Iris pigment epithelial cell (primary cell): ENCODE measurements at places on chromosomes 7 and 10.

DNA sequence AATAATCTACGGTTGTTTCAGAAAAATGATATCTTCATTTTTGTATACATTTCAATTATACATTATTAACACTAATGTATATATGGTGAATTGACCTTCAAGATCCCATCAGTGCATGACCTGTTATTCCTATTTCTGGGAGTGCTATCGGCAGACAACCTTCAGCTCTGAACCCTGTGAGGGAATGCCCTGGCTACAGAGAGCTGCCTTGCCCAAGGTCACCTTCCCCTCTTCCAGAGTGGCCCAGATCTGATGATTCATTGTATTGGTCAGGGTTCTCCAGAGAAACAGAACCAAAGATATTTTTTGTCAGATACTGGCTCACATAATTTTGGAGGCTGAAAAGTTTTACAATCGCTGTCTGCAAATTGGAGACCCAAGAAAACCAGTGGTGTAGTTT is 235.5 kb downstream of the ZNF92 start:
- no peak for DNase-seq

DNA sequence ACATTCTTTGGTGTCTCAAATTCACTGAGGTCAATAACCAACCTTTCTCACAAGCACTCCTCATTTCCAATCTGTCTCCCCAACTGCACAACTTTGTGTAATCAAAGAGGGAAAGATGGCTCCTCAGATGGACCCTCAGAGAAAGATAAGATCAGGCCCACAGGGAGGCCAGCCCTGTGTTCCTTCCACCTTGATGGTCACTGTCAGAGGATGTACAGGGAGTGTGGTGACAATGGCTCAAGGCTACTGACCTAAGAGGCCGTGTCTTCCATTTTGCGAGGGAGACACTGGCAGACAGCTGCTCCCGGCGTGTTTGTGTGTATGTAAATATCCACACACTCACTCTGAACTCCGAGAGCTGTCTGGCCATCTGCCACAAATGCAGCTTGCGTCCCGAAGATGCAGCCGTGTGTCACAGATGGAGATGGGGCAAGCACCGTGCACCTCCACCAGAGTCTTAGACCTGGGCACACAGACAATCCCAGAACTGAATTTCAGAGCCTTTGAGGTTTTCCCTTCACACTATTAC is 712.1 kb upstream of the NRP1 start:
- DNase-seq: no peak

- no peak for DNase-seq
Observed at GRCh38 chr7:116978006-116978405, 24.7 kb downstream of the ST7 start.

DNA sequence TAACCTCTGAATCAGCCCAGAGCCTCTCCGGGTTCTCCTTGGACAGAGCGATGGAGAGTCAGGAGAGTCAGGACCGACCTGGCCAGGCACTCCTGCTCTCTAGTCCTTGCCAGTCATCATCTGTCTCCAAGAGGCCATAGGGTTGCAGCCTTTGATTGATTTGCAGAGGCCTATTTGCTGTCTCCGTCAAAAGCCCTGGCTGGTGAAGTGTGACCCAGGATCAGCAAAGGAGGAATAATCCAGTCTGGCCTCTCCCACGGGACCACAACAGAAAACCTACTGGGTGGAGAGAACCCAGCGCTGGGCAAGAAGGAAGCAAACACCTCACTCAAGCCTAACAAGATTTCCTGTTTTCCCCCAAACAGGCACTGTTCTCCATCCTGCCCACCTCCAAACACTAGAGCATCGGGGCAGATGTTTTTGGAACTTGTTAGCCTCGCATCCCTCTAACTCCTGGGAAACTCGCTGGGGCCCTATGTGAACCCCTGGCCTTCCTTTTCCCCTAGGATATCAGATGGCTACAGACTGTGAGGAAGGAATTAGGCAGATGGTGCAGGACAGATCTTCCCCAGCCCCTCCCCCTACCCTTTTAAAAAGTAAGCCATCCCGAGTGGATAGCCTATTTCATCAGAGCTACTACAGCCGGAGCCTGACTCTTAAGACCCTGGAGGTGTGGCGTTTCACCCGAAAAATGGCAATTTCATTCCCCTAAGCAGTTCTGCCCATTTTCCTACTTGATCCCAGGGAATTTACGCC is 54.3 kb downstream of the PODXL start:
- no peak for DNase-seq

DNA sequence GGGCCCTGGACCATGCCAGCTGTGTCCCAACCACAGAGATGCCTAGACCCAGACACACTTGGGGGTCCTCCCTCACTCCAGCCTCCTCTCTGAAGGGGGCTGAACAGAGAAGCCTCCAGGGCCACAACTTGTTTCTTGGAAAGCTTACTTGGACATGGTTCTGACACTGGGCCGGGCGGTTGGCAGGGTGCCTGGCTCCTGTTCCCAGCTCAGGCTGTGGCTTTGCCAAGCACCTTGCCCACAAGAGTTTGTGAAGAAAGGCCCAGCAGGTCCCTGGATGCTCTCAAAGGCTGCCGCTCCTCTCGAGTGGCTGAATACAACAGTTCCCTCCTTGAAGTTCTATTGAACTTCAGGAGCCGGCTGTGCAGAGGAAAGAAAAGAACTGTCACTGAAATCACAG is 181.6 kb downstream of the PTPN20 start:
- no peak for DNase-seq

- peak; percentile 38 for DNase-seq
Observed at GRCh38 chr10:73159038-73159648, 8.7 kb downstream of the ECD start.

GRCh38 chr10:117531371-117532002 is 11.1 kb upstream of the EMX2 start:
- no peak for DNase-seq

DNA sequence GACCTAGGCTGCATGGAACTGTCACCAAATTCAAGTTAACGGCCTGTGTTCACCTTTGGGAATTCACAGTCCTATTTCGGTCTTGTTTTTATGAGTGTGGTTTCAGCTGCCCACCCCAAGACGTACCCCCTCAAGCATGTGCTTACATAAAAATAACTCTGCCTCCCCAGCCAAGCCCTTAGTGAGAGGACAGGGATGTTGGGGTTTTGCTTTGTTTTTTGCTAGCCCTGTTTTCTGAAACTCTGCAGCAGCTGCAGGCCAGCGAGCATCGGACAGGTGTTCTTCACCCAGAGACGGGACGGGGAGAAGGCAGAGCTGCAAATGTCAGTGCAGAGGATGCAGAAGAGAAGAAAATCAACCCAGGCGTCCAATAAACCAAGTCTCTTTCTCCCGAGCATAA is 13.5 kb downstream of the CHST15 start:
- no peak for DNase-seq

DNA sequence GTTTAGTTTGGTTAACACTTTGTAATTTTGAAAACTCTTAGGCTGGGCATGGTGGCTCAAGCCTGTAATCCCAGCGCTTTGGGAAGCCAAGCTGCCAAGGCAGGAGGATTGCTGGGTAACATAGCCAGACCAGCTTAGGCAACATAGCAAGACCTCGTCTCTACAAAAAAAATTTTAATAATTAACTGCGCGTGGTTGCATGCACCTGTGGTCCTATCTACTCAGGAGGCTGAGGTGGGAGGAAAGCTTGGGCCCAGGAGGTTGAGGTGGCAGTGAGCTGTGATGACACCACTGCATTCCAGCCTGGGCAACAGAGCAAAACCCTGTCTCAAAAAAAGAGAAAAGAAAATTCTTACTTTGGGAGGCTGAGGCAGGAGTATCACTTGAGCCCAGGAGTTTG is 18.2 kb downstream of the MYOZ1 start:
- DNase-seq: no peak

DNA sequence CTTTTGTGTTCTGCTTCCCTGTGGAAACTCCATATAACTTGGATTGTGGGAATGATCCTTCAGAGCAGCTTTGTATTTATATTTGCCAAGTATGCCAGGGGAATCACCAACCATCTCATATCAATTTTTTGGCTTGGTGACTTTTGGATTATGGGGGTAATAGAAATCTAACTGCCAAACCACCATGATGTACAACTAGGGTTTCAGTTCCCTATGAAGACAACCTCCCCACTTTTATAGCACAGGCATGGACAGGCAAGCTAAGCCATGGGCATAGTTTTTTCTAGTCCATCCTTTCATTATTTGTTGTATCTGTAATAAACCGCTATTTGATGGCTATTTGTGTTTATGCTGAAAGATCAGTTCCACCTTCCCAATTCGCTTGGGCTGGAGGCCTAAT is 17.7 kb downstream of the NPY start:
- no peak for DNase-seq

- no peak for DNase-seq
Observed at GRCh38 chr10:17330501-17330900, 102.5 kb downstream of the VIM start.

DNA sequence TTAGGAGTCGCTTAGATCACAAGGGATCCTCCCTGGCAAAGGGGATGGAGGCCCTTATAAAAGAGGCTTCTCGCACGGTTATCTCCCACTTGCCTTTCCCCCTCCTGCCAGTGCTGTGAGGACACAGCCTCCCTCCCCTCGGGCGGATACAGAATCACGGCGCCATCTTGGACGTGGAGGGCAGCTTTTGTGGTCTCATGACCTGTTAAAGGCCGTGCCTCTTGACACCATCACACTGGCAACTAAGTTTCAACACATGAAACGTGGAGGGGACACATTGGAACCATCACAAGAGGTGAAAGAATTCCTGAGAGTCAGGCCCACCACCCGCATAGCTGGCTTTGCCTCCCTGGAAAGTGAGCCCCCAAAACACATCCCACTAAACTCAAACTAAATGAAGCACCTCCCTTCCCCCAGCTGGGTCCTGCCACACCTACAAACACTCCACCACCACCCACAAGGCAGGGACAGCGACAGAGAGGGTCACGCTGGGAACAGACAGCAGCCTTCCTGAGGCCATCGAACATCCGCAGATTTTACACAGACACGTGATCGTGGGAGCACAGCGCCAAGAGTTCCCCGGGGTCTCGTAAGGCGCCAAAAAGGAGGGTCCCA is 110.6 kb downstream of the TCERG1L start:
- DNase-seq: no peak

- DNase-seq: peak; percentile 33
Observed at GRCh38 chr7:48139459-48139858, 31.8 kb upstream of the ABCA13 start.

- DNase-seq: peak; percentile 91
Observed at GRCh38 chr7:93043385-93043985, 74.3 kb downstream of the SAMD9 start.

- no peak for DNase-seq
Observed at GRCh38 chr10:126908225-126908624, 3.0 kb downstream of the DOCK1 start.

- DNase-seq: peak; percentile 28
Observed at GRCh38 chr7:6419310-6419773, 28.4 kb downstream of the DAGLB start.

DNA sequence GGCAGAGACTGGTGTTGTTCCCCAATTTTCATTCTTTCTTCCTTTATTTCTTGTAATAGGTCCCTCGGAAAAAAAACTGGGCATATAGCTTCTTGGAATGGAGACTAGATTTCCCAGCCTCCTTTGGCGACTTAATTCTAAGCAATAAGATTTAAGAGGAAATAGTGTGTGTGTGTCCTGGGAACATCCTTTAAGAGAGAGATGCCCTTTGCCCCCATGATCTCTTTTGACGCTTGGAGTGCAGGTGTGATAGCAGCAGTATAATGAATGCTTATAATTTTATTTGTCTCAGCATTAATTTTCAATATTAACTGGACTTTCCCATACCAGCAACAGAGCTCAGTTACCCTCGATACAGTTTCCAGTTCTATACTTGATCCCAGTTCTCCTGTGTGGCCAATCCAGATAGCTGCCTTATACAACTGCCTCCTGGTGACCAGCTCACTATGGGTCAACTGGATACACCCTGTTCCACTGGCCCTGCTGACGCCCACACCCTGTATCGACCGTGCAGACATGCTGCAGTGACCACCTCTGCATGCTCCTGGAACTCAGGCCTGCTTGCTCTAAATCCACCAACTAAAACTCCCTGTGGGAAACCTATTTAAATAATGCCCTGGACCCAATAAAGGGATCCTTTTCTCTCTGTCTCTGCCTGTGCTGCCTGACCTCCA is 13.9 kb downstream of the TMEM176A start:
- DNase-seq: no peak

- DNase-seq: peak; percentile 59
Observed at GRCh38 chr7:131859147-131859821, 302.9 kb upstream of the PODXL start.

DNA sequence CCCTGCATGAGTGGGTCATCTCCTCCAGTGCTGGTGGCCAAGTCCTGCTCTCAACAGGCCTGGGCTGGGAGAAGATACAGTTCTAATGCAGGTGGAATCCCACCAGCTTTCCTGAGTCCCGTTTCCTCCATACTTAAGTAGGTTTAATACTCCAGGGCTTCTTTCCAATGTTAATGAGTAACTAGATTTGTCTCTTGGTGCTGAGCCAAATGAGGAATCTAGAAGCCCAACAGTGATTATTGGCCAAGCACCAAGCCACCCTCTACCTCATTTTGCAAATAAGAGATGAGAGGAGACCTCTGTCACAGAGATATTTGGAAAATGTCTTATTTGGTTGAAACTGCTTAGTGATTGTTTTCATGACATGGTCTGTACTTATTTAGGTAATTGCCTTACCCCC is 37.1 kb downstream of the STARD3NL start:
- DNase-seq: no peak

GRCh38 chr7:84855758-84856157 is 331.1 kb downstream of the SEMA3D start:
- DNase-seq: no peak

GRCh38 chr7:150964593-150965111 is 13.5 kb downstream of the KCNH2 start:
- DNase-seq: no peak

DNA sequence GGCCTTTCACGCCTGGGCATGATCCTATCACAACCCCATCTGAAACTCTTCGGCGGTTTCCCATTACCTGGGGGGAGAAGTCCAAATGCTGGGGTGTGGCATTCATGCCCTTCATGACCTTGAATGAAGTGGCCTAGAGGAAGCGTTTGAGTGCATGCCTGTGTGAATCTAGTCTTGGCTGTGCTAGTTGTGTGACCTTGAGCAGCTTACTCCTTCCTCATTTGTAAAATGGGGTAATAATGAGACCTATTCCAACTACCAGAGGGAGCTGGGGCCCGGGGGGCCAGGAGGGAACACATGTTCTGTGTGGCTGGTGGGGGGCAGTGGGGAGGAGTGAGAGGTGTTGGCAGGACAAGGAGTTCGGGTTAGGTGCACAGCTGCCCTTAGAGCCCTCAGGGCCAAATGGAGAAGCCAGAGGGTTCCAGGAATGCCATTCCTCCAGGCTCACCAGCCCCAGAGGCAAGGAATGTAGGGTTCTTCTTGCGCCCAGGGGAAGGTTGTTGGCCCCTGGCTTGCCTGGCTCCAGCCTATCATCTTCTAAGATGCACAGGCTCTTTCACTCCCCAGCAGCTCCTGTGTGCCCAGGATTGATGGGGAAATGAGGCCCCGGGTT is 21.3 kb upstream of the TBRG4 start:
- DNase-seq: no peak
